ENCODE measurements at places on chromosomes 4 and X. TPM values are rescaled to one million over a fixed set of nuclear protein-coding genes. Genes with fewer than 3 reads are reported as not detected.
A peak's percentile ranks its signal among the peaks of the same experiment; 100 is the strongest.

DNA sequence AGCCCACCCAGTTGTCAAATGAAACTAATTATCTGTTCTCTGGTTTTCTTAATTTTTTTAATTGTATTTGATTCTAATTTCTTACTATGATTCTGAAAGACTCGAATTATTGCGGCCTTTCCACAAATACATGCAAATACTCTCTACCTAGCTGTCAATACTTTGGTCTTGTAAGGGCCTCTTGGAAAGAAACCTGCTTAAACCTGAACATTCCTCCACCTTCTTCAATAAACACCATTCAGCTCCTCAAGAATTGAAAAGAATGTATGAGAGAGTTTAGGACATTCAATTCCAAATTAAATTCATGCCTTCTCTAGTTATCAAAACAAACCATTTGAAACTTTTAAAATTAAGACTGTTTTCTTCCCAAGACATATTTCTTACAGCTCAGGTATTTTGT is 385.9 kb upstream of the NOCT start:
- H3K27ac ChIP-seq: no peak overlapping the region
- H3K4me1 ChIP-seq: peaks cover 8% of the 10 kb centered on the region
- no peak overlapping the region for H3K4me3 ChIP-seq
- H3K27me3 ChIP-seq: no peaks in the 10 kb centered on the region
- DNase-seq: no peak

GRCh38 chr4:165721815-165722214 is 151.2 kb upstream of the TLL1 start:
- no peaks in the 10 kb centered on the region for H3K27me3 ChIP-seq
- no peaks in the 10 kb centered on the region for H3K36me3 ChIP-seq
- H3K27ac ChIP-seq: no peak overlapping the region
- no peak overlapping the region for H3K4me3 ChIP-seq
- H3K4me1 ChIP-seq: no peaks in the 10 kb centered on the region
- DNase-seq: no peak

DNA sequence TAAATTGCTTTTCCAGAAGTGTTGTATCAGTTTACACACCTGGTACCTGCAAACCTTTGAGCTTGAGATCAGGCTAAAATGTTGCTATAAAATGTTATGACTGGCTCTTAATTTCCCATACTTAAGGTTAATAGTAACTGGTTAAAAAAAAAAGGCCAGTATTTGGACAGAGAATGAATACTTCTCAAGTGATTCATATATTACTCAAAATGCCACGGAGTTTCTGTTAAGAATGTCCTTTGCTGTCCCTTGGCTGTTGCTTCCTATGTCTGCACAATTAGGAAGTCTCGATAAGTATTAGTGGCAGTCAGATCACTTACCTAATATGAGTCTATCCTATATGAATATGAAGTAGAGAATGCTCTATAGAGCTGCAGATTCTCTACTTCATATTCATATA is 232.2 kb upstream of the IGFBP7 start:
- H3K4me1 ChIP-seq: no peaks in the 10 kb centered on the region
- DNase-seq: no peak
- no peak overlapping the region for H3K4me3 ChIP-seq
- no peaks in the 10 kb centered on the region for H3K36me3 ChIP-seq

GRCh38 chrX:103477496-103477895 is 41.8 kb downstream of the RAB40A start:
- no peak overlapping the region for H3K4me3 ChIP-seq
- H3K36me3 ChIP-seq: no peaks in the 10 kb centered on the region
- no peaks in the 10 kb centered on the region for H3K4me1 ChIP-seq

DNA sequence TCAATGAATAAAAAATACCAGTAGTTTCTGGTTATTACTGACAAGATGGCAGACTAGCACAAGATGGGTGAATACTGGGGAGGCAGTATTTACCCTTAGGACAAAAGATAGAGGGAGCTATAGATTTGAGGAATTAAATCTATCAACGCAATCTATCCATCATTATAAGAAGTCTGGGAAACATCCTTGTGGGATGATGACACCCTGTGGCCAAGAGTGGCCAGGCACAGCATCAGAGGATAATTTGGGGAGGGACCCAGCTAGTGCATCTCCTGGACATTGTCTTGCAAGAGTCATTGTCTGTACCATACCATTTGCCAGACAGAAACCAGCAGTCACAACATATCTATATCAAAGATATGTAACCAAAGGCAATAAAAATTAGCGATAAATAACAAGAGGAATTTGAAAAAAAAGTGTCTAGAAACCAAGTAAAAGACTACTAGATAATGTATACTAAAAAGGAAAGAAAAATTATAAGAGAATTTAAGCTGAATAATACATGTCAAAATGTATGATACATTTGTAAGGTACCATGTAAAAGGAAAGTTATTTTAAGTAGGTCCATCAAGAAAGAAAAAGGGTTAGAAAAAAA is 22.9 kb downstream of the KCTD8 start:
- no peak overlapping the region for H3K4me3 ChIP-seq
- H3K27me3 ChIP-seq: no peaks in the 10 kb centered on the region
- H3K27ac ChIP-seq: no peak overlapping the region
- DNase-seq: no peak

GRCh38 chr4:163976588-163976987 is 482.1 kb downstream of the TMA16 start:
- H3K27ac ChIP-seq: no peak overlapping the region
- H3K4me3 ChIP-seq: no peak overlapping the region
- H3K27me3 ChIP-seq: no peaks in the 10 kb centered on the region
- no peaks in the 10 kb centered on the region for H3K36me3 ChIP-seq

DNA sequence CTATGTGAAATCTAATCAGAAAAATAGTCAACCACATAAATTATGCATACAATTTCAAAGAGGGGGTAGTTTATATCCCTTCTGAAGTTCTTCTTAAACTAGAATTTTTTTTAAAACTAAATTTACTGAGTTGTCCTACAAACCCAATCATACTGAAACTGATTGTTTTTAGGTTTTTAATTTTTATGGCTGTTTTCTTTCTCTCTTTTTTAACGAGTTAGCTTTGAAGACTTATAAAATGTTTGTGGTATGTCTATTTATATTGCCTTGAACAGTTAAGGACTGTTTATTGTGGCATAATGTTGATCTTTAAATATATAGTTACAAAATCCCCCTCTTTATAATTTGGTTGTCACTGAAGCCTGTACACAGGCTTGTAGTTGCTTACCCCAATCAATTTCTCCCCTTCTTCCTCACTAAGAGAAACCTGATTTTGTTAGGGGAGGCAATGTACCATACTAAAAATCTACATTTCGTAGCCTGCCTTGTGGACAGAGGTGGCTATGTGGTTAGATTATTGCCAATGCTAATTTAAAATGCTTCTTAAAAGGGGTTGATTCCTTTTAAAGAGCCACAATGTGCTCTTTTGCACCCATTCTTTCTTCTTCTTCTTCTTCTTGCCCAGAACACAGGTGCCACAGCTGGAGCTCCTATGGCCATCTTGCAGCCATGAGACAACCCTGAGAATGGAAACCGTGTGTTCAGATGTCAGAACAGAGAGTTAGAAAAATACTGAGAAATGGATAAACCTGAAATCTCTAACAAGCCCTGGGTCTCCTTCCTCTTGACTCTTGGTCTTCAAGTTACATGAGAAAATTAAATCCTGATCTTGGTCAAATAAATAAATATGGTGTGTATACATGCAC is 102.7 kb upstream of the ZNF827 start:
- no peaks in the 10 kb centered on the region for H3K36me3 ChIP-seq
- H3K27me3 ChIP-seq: no peaks in the 10 kb centered on the region
- H3K4me1 ChIP-seq: no peaks in the 10 kb centered on the region
- no peak overlapping the region for H3K27ac ChIP-seq

GRCh38 chr4:71186566-71187403 is 152.0 kb upstream of the SLC4A4 start:
- peaks cover 13% of the 10 kb centered on the region for H3K4me1 ChIP-seq
- peak; percentile 70 for DNase-seq
- H3K27me3 ChIP-seq: no peaks in the 10 kb centered on the region
- H3K4me3 ChIP-seq: peak overlapping the region; percentile 81
- peaks cover 27% of the 10 kb centered on the region for H3K36me3 ChIP-seq

DNA sequence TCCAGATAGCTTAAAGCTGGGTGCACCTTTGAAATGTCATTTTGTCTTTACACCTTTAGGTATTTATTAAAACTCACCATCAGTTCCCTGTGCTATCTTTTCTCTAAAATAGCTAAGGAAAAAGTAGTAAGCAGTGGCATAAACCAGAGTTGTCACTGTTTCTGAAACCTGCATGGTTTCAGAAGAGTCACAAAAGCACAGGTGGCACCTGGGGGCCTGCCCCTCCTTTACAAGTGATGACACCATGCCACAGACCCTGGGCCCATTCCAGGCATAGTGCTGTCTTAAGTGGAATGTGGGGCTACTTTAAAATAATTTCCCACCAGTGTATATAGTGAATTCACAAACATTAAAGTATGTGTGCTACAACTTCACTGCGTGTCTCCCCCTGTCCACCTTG is 47.8 kb downstream of the DCUN1D4 start:
- no peaks in the 10 kb centered on the region for H3K4me1 ChIP-seq
- H3K4me3 ChIP-seq: no peak overlapping the region
- H3K27me3 ChIP-seq: no peaks in the 10 kb centered on the region
- no peak for DNase-seq

DNA sequence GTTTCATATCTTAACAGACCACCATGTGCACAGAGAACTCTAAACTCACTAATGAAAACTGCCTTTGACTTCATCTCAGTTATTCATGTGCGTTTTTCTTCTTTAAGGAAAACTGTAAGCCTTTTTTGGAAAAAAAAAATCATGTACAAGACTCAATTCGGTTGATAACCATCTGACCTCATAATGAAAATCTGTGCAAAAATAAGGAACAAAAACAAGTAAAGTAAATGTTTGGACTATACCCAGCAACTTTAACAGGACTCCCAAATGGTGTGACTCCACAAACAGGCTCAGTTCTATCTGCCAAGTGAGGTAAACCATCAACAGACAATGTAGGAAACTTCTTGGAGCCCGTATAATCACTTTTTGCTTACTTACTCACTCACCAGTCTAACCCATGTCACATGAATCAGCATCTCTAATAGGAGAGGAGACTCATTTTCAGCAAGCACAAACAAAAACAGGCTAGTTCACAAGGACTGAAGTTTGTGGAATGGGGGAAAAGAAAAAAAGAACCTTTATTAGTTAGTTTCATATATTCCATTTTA is 9.3 kb downstream of the APOO start:
- H3K4me3 ChIP-seq: no peak overlapping the region
- no peaks in the 10 kb centered on the region for H3K27me3 ChIP-seq
- DNase-seq: no peak
- peaks cover 18% of the 10 kb centered on the region for H3K4me1 ChIP-seq
- peak overlapping the region; percentile 24 for H3K27ac ChIP-seq
- H3K36me3 ChIP-seq: no peaks in the 10 kb centered on the region

The ITIH6 gene
- total RNA-seq: not detected

The CPLX1 gene
- 0.93 TPM for total RNA-seq

The UGT2B11 gene
- total RNA-seq: not detected

The UGT2B7 gene
- 25.5 TPM for total RNA-seq

The TMPRSS11A gene
- total RNA-seq: not detected

The HS3ST1 gene
- total RNA-seq: 80.8 TPM

The ARL9 gene
- 0.26 TPM for total RNA-seq

The RADX gene
- 4.3 TPM for total RNA-seq
